ENCODE measurements at places on chromosomes 7 and 10. TPM values are rescaled to one million over a fixed set of nuclear protein-coding genes. Genes with fewer than 3 reads are reported as not detected.

DNA sequence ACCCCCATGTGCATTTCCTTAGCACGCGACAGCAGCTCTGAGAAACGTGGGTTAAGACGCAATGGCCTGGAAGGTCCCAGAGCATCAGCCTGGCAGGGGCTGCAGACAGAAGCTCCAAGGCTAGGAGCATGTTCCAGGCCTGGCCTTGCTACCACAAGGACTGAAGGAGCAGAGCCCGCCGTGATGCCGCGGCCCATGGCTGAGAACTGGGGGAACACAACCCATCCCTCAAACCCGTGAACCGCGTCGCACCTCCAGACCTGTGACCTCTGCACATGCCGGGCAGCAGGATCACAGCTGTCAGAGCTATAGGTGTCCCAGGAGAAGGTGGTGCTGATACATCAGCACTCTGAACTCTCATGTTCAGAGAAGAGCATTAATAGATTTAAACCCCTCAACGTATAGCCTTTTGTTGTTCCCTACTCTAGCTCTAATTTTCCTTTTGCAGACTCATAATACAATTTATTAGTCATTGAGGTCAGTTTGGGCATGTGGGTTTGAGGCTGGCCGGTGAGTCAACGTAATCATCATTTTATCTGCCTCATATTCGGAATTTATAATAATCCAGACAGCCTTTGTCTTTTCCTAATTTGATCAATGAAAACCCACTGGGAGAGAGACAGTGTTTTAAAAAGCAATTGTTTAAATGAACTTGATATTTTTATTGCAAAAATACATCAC, 222.5 kb upstream of the TCERG1L start:
- DNase-seq = no peak

DNA sequence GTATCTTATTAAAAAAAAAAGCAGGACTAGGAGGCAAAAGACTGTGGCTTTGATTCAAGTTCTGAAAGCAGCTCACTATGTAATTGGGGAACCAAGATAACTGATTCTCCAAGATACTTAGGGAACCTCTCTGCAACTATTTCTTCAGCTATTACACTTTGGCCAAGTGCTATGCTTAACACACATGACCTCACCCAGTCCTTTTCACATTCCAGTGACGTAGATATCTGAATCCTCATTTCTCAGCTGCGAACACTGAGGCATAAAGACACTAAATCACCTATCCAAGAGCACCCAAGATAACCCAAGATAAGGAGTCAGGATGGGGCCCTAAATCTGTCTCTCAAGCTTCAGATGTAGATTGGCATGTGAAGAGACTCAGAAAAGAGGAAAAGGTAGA, 133.6 kb downstream of the GLI3 start:
- DNase-seq = no peak

GRCh38 chr7:85928500-85928899, 715.2 kb upstream of the GRM3 start:
- no peak for DNase-seq

GRCh38 chr7:79176859-79177477, 276.5 kb downstream of the MAGI2 start:
- DNase-seq = no peak

GRCh38 chr10:86668297-86669165, at the start of gene LDB3:
TSS of gene LDB3 (plus strand) at chr10:86668511. CDS start at chr10:86668692, 181 bp downstream.
- no peak for DNase-seq

GRCh38 chr7:152756116-152756515, 3.4 kb upstream of the ACTR3B start:
- DNase-seq = no peak

GRCh38 chr10:29254123-29255046, 34.5 kb upstream of the LYZL1 start:
- DNase-seq = no peak

- no peak for DNase-seq
These were observed 582.8 kb upstream of the NRP1 start for GRCh38 chr10:33917069-33917780.

The TUBAL3 gene
- total RNA-seq = not detected

The MTPN gene
- total RNA-seq = 117 TPM

The NOC3L gene
- 27.0 TPM for total RNA-seq

The SUN3 gene
- not detected for total RNA-seq

All from activated naive CD4-positive, alpha-beta T cell treated with anti-CD3 and anti-CD28 coated beads, Interleukin-2, amount 50 U/mL, for 72 hours (primary cell).